ENCODE measurements at places on chromosomes 7 and 10.

GRCh38 chr7:100406767-100407166, 21.7 kb downstream of the ZCWPW1 start:
- DNase-seq, result no peak

GRCh38 chr7:158016180-158017097, 571.2 kb downstream of the PTPRN2 start:
- no peak for DNase-seq

GRCh38 chr10:128808921-128809440, 658.1 kb upstream of the MGMT start:
- DNase-seq, result no peak

DNA sequence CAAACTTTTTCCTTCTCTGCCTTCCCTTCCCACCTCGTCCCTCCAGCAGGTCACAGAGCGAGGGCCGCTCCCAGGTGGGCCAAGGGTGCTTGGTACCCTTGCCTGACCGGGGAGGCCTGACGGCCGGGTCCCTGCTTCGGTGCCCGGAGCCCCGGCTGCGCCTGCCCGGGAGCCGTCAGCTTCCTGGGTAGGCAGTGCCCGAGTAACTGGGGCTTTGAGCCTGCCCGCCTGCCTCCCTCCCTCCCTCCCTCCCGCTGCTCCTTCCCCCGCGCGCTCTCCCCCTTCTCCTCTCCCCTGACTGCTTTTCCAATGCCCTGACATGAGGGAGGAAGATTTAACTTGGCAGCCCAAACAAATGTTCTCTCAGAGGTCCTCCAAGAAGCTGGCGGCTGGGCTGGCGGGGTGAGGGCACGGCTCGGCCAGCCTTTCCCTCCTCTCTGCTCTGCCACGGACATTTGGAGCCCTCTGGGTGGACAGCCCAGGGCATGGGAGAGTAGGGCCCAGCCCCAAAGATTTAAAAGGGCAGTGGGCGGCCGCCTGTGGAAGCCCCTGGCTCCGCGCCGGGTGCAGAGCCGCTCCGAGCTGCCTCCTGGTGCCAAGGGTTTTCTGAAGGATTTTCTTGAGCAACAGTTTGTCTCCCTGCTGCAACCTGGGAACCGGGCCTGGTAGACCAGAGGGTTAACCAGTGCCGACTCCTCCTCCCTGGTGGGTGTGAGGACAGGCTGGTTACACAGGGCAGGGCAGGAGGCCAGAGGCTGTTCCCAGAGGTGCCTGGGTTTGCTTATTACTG, 2.0 kb downstream of the ZMIZ1 start:
- DNase-seq, result no peak

DNA sequence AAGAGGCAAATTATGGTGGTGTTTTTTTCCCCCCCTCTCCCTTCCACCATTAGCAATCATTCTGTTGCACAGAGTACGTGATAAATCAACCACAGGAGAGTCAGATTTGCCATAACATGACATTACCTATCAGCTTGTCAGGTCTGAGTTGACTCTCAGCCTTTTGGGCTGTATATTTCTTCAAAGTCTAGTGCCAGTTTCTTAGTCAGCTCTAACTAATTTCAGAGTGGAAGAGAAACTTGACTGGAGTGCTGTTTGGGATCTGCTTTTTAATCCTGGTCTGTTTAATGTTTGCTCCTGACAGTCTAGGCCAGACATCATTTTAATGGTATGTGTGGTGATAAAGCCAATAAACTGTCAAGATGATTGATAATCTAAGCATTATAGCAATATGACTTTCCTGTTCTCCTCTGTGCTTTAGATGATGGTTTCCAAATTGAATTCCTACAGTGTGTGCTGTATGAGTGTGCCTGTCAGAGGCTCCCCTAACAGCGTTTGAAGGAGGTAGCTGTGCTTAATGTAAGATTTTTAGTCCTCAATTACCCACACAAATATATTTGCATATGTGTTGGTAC, 76.9 kb downstream of the LRMDA start:
- no peak for DNase-seq

DNA sequence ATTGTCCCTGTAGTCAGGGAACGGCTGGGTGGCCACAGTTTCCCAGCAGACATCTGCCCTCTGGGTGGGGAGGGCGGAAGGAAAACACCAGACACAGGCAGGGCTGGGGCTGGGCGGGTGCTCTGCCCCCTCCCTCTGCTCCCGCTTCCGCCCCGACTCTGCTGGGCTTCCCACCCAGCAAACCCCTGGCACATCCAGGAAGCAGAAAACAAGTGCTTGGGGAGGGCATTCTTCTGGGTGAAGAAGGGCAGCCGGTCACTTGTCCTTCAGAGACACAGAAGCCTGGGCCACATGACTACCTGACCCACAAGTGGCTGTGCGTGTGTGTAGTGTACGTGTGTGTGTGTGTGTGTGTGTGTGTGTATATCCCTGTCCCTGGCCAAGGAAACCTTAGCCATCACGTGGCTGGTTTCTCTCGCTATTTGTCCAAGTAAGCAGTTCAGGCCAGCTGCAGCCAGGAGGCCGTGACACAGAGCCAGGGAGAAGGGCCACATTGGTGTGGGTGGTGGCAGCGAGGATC, 77.9 kb downstream of the ZMIZ1 start:
- DNase-seq, result no peak

DNA sequence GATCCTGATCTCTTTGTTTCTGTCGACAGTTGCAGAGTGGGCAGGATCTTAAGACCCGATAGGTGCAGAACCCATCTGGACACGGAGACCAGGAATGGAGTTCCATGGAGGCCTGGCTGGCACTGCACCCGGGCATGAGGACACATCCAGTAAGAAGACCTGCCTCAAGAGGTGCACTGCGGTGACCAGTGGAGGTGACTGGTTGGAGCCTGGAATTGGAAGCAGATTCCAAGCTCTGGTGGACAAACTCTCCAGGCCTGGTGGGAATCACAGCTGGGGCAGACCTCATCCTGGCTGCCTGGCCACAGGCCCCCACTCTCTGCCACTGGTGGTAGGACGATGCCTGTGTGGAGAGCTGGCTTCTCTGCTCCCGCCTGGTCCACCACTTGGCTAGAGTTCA, 31.0 kb downstream of the ZNF775 start:
- DNase-seq, result no peak

GRCh38 chr10:35498693-35499092, 106.4 kb upstream of the GJD4 start:
- DNase-seq, result no peak

- DNase-seq, result peak; percentile 29
These were observed 95.5 kb downstream of the MAP3K8 start for GRCh38 chr10:30529373-30529998.

- DNase-seq, result no peak
These were observed 72.6 kb downstream of the PARP12 start for GRCh38 chr7:139990142-139990535.

- no peak for DNase-seq
These were observed 224.2 kb upstream of the AUTS2 start for GRCh38 chr7:69374044-69374425.

DNA sequence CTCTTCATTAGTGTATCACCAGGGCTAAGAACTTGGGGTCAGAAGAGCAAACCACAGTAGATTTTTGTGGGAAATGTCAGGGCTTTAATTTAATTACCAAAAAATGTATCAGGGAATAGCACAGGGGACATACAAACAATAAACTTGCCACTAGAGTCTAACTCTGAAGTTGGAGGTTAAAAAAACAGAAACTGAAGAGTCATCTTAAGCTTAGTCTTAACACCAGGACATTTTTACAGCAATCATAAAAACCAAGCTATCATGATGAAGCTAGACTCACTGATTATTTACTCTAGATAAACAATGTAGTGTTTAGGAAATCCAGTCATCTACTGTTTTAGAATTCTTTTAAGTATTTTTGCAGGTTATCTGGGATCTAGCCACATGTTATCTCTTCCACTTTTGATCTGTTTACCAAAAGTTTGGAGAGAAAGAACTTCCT, 48.4 kb upstream of the GLI3 start:
- no peak for DNase-seq

DNA sequence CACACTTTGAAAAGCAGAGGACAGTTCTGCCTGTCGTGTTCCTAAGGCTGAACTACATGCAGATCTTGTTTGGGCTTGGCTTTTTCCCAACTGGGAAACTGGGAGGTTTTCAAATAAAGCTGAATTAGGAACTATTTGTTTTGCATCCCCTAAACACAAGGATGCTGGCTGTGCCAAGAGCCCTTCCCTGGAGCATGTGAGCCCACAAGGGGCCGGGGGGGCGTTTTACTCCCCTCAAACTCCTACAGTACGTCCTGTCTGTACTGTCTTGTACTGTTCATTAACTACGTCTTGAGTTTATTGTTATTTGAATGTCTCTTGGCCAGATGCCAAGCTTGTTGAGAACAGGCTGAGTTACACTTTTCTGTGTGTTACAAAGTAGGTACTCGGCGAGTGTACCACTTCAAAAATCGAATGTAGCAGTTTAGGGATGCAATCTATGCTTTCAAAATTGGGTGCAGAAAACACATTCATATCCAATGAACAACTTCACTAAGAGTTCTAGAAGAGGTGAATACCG, 94.9 kb downstream of the GFRA1 start:
- DNase-seq, result no peak

DNA sequence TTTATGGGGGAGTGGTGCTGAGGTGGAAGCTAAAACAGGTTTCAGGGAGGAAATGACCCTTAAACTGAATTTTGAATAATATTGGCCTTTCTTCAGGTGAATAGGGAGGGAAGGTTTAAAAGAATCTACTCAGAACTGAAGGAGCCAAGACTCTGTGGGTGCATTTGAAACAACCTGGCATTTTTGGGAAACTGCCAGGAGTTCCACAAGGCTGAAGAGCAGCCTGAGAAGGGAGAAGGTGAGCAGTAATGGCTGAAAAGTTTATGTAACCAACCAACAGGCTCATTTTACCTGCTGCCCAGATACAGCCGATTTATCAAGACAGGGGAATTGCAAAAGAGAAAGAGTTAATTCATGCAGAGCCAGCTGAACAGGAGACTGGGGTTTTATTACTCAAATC, 4.0 kb upstream of the PANK1 start:
- DNase-seq, result no peak

DNA sequence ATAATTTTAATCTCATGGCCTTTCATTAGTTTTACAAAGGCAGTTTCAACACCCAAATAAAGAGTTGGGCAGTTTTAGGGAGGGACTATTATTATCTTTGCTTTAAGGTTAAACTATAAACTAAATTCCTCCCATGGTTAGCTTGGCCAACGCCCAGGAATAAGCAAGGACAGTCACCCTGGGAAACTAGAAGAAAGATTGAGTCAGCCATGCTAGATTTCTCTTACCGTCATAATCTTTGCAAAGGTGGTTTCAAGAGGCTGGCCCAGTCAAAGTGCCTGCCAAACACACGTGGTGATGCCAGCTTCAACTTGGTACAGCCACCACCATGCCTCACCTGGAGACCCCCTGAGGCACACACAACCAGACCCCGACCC, 317.4 kb upstream of the SP8 start:
- DNase-seq, result no peak

DNA sequence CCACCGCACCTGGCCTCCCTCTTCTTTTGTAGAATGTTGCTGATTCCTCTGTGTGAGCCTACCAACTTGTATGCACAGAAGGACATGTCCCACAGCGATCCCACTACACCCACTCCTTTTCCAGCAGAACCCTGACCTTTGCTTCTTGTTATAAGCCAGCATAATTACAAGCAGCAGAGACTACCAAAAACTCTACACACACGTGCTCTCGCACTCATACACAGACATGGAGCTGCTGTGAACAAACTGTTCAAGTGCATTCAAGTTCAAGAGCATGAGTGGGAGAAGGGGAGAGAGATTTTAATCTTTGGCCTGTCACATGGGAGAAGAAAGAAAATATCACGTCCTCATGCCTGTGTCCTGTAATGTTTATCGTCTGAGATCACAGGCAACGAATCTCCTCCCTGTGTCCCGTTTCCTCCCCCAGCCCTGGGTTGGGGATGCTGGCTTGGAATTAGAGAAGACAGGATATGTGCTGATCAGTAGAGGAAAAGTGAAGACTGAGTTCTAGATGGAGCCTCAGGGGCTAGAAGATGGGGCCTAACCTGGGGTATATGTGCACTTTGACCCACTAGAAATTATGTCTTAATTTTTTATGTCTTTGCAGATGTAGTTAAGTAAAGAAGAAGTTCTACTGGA, 79.6 kb downstream of the NHLRC2 start:
- DNase-seq, result no peak

DNA sequence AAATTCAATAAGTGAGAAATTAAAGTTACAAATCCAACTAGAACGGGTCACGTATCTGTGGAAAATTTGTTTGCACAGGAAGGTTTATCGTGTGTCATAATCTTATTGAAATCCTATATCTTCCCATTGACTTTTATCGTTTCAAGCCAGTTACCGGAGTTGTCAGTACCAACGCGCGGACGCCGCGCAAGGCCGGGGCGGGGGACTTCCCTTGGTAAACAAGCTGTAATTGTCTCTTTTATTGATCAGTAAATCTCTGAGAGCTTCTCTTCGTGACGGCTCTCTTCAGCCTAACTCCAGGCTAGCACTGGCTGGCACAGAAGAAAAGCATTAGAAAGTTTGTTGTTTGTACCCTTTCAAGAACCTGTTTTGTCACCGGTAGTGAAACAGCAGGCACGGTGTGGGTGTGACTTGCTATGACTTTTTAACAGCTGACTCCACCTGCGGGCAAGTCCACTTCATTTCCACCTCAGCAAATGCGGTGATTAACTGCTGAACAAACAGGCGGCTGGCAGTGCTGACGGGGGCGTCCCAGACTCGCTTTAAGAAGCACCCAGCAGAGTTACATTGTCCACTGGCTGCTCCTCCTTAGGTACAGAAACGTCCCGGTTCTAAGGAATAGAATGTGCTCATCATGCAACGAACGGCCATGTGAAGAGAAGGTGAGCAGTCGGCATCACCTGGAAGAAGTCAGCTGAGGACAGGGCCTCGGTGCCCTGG, 215.8 kb downstream of the MAD1L1 start:
- no peak for DNase-seq

GRCh38 chr10:51705774-51706173, 6.4 kb upstream of the CSTF2T start:
- DNase-seq, result no peak

GRCh38 chr10:28571265-28571664, 38.3 kb downstream of the WAC start:
- DNase-seq, result no peak

DNA sequence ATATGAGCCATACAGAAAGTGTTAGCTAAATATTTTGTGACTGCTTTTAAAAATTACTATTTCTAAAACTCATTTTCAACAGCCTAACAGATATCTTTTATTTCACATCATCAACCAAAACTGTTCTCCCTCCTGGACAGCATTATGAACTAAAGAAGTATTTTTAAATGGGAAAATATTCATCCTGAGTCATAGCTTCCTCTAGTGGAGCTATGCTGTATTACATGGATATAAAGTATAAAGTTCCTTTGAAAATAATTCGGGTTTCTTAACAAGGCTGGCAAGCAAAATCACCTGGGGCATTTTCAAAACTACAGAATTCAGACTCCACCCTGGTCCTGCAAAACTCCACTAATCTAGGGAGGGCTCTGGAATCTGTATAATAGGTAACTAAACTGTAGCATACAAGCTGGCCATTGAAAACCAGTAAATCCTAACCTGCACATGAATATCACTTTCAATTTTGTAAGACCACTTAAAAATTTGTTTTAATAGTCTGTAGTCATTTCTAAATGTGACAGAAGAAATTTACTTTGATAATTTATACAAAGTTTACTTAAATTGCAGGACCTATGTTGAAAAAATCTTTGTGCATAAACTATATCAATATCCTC, 53.5 kb downstream of the SCIN start:
- no peak for DNase-seq
